ENCODE measurements at places on chromosomes 13 and 19.

DNA sequence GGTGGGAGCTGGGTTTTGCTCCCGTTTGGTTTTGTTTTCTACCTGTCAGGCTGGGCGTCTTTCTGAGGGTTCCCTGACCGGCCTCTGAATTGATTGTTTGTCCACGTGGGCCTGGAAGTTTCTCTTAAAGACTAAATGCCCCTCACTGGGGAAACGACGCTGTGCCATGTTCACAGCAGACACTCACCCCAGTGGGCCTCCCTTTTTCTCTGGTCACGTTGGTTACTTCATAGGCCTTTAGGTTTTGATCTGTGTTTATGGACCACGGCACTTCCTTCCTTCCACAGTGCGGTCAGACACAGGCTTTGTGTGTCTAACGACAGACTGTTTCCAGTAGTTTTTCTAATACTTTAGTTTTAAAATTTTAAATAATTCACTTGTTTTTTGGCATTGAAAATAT is 20.1 kb upstream of the NDUFS7 start:
- DNase-seq, result no peak

- DNase-seq, result no peak
Measured at GRCh38 chr19:40261631-40262030, 23.5 kb downstream of the AKT2 start.

- DNase-seq, result no peak
Measured at GRCh38 chr19:39428283-39429112, 7.3 kb downstream of the RPS16 start.

DNA sequence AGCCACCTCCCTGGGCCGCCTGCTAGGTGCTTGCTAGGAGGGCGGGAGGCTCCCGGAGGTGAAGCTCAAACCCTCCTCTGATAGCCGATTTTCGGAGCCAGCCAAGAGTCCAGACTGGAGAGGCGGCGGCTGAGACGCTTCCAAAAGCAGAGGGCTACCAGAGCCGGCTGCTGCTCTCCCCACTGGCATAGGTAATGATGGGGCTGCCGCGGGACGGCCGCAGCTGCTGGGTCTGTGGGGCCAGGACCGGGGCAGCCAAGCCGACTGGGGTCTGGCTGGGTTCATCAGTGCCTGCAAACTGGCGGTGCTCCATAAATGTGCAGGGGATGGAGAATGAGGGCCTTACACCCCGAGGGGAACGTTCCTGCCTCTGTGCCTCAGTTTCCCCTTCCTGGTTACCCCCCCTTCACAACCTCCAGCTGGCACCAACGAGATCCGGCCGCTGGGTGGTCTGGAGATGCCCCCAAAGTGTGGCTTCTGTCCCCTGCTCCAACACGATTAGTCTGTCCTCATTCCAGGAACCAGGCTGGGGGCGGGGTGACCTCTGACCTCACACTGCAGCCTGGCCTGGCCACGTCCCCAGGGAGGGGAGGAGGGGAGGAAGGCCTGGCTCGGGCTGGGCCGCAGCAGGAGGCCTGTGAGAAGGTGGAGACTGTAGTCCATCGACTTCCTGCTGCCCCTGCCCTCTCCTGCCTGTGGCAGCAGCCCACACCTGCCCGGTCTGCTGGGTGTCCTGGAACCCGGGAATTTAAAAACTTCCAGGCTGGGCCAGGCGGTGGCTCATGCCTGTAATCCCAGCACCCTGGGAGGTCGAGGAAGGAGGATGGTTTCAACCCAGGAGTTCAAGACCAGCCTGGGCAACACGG is 3.8 kb upstream of the WDR18 start:
- DNase-seq, result no peak

DNA sequence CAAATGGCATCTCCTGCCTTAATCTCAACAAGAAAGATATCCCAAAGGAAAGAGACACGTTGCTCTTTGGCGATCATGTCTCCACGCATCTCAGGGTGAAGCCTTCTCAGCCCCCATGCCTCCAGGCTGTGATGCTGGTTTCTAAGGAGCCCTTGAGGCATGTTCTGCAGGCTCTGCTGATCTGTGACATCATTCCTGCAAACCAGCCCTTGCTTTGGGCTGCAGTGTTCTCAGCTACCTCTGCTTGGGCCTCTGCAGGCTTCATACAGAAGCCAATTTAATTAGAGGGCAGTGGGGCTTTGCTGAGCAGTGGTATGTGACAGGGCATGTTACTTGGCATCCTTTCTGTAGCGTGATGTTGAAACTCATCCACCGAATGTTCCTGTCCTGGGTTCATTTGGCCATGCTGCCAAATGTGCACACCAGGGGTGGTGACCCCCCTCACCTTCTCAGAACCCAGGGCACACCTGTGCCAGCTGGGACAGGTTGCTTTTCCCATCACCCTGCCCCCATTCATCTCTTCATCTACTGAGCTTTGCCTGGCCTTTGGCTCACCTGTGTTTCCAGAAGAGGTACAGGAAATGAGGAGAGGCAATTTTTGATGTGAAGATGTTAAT is 230.9 kb downstream of the TEX29 start:
- no peak for DNase-seq

DNA sequence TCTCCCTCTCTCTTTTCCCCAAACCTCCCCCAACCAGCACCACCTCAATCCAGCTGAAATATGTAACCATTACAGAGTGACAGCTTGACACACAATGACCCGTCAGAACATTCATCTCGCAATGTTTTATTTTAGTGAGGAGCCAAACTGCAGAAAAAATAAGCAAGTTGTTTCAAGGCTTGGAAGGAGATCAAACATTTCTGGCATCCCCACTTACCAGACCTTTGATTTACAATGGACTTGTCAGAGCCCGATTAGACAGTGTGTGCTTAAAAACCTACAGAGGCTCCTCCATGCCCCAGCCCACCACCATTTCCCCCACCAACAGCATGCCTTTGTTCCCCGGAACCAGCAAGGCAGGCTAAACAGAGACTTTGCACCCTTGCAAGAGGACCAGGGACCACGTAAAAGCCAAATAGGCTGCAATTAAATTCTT is 382.8 kb upstream of the ZNF507 start:
- DNase-seq, result no peak

DNA sequence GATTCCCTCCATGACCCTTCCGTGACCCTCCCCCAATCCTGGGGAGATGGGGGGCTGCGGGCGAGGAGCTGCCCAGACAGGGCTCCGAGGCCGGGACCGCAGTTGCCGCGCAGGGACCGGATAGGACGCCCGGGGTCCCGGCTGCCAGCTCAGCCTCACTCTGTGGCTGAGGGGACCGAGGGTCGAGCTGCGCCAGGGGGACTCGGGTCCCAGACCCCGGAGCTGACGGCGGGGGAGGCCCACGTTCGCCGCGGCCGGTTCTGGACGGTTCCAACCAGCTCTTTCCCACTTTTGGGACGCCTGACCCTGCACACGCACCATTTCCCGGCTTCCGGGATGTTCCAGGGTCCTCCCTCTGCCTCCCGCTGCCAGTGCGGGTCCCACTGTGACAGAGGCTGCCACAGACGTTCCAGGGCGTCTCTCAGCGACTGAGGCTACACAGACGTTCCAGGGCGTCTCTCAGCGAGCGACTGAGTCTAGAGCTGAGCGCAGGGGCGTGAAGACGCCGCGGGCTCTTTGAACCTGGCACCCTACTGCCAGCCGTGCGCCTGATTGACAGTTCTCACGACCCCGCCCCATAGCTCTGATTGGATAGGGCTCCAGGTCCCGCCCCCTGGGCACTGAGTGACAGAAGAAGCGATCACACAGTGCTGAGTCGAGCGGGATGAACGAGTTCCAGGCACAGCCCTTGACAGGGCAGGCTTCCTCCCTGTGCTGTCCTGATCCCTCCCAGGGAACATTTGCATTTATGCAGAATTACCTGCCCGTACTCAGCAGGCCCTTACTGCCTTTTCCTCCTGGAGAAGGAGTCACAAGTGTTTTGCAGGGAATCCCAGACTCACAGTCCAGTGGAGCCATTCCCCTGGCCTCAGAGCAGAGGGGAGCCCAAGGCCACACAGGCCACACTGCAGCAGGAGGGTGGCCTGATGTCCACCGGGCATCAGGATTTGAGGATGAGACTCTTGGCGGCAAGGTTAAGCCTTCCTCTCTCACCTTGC is at the start of gene ZNF563:
Gene ZNF563, minus strand, starts transcription at position 472 of the 998 bp plus-strand sequence. Its CDS starts 151 bp downstream, at position 321.
- peak; percentile 99 for DNase-seq

GRCh38 chr13:98187155-98187964 is 10.3 kb upstream of the RNF113B start:
- DNase-seq, result no peak

- DNase-seq, result no peak
Measured at GRCh38 chr13:93862259-93862658, 617.2 kb downstream of the DCT start.

DNA sequence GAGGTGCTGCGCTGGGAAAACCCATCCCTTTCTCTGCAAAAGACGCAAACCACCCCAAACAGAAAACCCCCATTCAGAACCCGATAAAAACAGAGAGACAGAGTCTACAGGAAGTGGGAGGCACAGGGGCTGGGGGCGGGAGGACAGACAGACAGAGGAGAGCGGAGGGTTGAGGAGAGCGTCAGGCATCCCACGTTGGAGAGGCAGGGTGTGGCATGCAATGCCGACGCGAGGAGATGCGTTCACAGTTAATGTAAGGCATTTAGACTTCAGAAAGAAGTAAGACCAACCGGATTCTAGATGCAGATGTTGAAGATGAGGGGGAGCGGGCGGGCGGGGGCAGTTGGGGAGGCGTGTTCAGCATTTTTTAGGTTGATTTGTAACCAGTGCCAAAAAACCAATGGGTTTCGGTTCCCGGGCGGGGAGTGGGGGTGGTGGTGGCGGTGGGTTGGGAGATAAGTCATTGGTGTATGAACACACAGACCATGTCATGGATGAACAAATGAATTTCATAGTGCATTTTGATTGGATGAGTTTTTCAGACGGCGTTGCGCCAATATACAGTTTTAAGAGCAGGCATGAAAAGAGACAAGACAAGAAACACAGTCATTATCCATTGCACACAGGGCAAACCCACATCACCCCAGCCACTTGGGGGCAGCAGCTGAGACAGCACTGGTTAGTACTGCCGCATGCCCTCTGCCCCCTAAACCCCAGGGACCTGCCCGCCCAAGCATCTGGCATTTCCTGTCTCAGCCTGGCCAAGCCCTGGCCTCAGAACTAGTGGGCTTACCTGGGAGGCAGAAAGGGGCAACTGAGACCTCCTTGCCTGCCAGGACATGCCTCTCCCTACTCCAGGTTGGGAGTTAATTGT is 91.3 kb downstream of the IER2 start:
- DNase-seq, result peak; percentile 42

GRCh38 chr13:86788616-86789015 is 882.6 kb upstream of the SLITRK5 start:
- DNase-seq, result no peak

DNA sequence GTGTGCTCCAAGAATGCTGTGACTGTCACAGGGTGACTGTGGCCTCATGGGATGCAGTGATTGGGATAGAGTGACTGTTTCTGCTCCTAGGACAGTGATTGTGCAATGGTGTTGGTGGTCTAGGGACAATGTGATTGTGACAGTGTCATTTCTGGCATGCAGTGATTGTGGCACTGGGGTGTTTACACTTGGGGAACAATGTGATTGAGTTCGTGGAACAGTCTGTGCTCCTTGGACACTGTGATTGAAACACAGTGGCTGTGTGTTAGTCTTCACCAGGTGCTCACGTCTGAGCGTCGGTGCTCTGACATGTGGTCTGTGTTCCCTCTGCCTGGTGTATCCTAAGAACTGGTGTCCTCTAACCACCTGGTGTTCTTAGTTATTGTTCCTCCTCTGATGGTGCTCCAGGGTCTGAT is 1.7 kb downstream of the PDE4A start:
- no peak for DNase-seq

GRCh38 chr13:102597029-102597961 is 509 bp downstream of the TPP2 start:
- peak; percentile 42 for DNase-seq

- no peak for DNase-seq
Measured at GRCh38 chr13:42656958-42657357, 83.0 kb downstream of the TNFSF11 start.

DNA sequence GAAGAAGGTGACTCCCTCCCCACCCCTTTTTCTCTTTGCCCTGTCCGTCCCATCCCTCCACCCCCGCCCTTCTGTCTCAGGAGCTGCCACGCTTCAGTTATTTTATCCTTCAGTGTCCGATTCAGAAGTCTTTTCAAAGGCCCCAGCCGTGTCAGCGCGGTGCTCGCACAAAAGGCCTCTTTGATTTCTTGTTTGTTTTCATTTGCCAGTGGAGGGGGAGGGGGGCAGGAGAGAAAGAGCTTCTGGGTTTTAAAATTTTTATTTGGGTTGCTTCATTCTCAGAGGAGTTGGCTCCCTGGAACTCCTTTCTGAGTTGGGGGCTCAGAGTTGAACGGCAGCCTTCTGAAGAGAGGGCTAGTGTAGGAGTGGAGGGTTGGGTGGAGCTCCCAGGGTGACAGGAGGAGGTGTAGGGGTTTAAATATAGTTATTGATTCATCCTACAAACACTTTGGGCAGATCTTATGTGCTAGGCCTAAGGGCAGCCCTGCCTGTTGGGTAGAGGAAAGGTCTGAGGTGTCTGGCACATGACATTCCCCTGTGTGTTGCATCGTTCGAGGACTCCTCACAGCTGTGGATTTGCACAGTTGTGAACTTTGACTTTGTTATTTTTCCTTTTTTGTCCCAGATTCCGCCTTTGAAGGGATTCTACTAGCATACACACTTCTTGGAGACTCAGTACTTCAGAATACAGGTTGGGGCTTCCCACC is 36.8 kb downstream of the NFIX start:
- no peak for DNase-seq

GRCh38 chr19:5340637-5341447 is at the start of gene PTPRS:
Gene PTPRS (minus strand): TSS chr19:5340812. CDS start chr19:5286140, 54,672 bp downstream.
- DNase-seq, result peak; percentile 76

GRCh38 chr19:48953141-48953540 is 1.5 kb upstream of the BAX start:
- no peak for DNase-seq

DNA sequence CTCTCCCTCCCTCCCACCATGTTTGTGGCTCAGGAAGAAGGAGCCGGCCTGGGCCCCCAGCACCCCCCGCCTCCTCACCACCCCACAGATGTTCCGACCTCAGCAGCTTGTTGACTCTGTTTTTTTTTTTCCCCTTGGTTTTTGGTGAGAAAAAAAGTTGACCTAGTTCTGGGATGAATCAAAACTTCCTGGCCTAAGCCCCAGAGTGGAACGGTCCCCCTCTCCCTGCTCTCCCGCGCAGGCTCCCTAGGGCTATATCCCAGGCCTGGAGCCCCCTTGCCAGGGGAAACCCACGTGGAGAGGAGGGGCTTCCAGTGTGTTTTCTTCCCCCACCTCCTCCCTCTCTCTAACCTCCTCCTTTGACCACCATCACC is 4.0 kb downstream of the COL5A3 start:
- DNase-seq, result no peak

GRCh38 chr13:25347151-25347550 is 24.6 kb upstream of the ATP8A2 start:
- no peak for DNase-seq

- DNase-seq, result peak; percentile 82
Measured at GRCh38 chr19:10112037-10112761, 706 bp downstream of the P2RY11 start.

DNA sequence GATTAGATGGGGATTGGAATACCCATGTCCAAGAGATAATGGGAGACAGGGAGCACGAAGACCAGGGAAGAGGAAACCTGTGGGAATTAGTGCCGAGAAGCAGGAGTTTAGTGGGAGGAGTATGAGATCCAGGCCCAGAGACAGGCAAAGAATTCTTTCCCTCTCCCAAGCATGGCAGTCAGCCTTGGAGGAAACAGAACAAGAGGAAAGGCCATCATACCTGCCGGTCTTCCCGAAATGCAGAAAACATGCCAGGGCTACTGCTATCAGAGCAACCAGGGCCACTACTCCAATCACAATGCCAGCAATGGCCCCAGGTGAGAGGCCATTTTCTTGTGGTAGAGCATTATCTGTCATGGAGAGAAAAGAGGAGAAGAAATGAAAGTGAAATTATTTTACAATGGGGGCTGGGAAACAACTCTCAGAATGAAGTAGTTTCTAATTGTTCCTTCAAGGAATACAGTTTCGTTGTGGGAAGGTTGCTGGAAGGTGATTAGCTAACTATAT is 16.1 kb downstream of the CEACAM1 start:
- DNase-seq, result no peak
